ENCODE measurements at places on chromosomes 6 and 20.

DNA sequence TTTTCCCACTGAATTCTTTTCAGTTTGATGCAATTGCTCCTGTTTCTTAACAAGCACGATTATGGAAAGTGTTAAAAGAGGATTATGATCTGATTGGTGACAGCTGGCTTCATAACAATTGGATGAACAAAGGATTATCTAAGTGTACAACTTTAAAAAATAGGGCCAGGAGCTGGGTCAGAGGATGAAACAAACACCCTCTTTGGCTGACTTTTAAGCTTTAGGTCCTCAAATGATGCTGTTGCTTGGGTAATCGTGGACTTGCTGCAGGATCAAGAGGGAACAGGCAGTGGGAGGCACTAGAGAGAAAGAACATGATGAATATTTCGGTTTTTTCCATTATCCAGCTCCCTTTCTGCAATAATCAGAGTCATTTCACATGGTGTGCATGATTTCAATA is 35.5 kb upstream of the TMX4 start:
- no peak for DNase-seq

DNA sequence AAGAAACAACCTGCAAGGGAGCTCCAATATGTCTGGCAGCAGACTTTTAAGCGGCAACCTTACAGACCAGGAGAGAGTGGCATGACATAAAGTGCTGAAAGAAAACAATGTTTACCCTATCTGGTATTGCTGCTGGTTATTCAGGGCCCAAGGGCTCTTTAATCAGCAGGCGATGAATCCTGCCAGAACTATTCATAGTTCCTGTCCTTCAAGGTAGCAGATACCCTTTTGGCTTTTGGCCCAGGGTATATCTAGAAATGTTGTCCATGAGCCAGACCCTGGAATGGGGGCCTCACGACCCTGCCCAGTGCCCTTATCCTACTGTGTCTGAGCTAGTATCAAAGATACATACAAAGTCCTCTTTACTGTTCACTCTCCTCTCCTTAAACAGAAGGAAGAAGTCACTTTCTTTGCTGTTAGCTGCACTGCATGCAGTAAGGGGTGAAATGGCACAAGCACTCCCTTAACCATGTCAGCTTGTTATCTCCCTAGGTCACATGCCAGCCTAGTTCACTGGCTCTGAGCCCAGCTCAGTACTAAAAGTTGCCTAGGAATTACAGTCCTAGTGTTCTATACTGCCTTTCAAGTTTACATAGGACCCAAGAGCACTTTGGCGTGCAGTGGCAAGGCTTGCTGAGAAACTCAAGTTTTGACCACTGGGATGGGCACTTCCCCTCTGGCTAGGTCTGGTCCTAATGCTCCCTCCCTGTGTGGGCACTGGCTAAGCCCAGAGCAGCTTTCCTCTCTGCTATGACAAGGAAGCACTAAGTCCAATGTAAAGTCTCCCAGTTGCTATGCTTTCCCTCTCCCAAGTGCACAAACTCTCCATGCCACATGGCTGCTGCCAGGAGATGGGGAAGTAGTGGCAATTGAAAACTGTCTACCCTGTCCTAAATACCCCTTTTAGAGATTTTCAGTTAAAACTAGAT is 122.0 kb downstream of the HTR1B start:
- no peak for DNase-seq

- no peak for DNase-seq
Observed at GRCh38 chr20:37417617-37418467, 71.9 kb downstream of the SRC start.

- no peak for DNase-seq
Observed at GRCh38 chr20:31652917-31653396, 15.2 kb downstream of the COX4I2 start.

Measured in NAMALWA (cell line).